ENCODE measurements at places on chromosomes 4 and X.
A peak's percentile ranks its signal among the peaks of the same experiment; 100 is the strongest.

DNA sequence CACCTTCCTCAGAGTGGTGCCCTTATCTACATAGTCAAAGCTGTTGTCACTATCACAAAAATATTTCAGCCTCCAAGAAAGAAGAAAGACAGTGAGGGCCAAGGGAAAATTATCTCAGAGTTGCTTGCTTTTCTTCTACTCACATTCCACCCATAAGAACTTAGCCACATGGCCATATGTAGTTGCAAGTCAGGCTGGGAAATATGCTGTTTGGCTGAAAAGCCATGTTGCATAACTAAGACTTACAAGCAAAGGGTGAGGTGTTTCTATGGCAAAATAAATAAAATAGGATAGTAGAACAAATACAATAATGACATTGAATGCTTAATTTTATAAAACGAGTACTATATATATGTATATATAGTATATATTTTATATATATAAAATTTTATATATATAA is 365.9 kb upstream of the PABPC4L start:
- no peak for DNase-seq

DNA sequence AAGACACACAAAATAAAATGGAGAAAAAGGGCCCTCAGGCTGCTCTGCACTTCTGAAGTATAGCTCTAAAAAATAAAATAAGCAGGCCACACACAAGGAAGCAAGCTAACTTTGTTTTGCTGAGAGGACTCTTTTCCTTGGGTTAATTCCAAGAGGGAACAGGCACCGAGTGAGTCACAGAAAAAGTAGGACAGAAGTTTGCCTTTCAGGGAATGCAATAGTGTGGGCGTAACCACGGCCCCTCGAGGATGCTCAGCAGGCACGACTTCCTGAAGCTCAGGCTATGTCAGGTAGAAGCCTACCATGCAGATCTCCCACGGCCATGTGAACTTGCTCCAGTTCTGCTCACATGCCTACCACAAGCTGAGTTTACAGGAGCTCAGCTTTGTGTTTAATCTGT is 22.1 kb downstream of the PPP1R2C start:
- no peak for DNase-seq

- no peak for DNase-seq
Measured at GRCh38 chr4:4831825-4832224, 27.6 kb upstream of the MSX1 start.

DNA sequence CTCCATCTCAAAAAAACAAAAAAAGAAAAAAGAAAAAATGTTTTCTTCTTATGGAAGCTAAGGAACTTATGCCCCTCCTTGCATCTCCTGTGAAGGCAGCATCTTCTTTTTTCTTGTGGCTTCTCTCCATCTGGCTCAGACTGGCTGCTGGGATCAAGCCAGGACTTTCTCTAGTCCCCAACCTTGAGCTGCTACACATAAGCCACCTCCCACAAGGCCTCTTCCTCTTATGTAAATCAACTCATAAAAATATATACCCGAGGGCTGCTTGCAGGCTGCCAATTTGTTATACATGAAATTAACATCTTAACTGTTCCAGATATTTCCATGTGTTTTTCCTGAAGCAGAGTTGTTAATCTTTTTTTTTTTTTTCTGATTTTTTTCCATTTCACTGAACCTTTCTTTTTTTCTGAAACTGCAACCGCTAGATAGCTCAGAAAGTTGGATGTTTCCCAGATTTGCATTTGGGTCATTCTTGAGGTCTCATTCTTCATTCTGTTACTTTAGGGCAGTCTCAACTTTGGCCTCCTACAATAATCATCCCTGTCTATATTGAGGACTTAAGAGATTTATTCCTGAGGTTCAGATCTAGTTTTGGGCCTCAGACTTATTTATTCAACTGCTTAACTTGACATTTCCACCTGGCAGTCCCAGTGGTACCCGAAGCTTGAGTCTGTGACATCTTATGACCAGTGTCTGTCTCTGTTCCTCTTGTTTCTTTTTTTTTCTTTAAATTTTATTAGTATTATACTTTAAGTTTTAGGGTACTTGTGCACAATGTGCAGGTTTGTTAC is 10.3 kb downstream of the SNX25 start:
- no peak for DNase-seq

DNA sequence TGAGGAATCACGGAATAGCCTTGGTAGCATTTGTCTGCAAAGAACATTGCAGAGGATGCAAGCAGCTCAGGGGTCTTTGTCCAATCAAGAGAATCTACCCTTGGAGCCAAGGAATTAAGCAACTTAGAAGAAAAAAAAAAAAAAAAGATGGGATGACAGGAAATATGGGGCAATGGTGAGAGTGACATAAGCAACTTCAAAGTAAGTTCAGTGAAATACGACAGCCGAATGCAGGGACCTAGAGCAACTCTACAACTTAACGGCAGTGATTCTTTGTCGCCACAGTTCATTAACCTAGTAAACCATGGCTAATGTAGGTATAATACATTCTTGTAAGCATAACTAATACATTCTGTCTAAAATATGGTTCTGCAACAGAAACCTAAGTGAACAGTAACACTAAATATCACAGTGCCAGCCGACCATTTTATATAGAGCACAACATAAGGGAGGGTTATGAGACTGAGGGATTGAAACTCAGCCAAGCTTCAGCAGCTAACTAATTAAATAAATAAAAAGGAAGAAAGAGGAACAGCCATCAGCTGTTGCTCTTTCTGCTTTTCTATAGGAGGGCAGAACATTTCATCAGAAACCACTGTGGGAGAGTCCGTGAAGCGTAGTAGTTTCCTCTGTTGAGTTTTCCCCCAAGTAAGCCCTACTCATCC is 74.7 kb downstream of the PPARGC1A start:
- DNase-seq, result no peak

DNA sequence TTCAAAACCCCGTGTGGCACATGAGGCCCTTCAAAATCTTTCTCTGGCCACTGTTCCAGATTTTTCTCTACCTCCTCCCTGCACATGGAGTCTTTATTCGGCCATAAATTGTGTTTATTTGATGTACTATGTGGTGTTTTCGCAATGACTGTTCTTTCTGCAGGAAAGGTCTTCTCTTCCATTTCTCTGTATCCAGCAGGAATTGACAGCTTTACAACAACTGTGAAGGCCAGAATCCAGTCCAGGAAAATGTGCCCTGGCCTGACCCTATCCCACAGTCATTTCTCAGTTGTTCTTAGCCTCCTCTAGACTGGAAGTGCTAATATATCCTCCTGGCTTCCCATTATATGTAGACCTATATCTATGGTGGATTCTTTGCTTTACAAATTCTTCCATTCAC is 191.4 kb downstream of the COL25A1 start:
- DNase-seq, result no peak

- DNase-seq, result no peak
Measured at GRCh38 chr4:40722576-40723161, 27.1 kb upstream of the NSUN7 start.

GRCh38 chr4:59983852-59984251 is 1216.3 kb upstream of the ADGRL3 start:
- no peak for DNase-seq

DNA sequence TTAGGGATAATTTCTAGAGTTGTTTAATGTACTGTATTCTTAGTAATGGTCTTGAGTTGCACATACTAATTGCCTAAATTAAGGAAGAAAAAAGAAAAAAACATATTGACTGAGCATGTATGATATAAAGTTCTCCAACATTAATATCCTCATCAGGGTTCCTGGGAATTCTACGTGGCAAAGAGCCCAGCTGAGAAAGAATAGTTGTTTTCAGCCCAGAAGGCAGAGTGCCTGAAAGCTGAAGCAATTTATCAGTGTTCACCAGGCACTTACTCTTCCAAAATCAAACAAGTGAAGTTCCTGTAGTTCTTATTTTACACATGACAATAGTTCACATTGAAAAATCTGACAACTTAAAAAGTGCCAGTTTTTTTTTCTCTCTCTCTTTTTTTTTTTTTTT is 27.7 kb downstream of the YIPF7 start:
- no peak for DNase-seq

- DNase-seq, result peak; percentile 41
Measured at GRCh38 chr4:51885363-51885762, 42.4 kb downstream of the DCUN1D4 start.

DNA sequence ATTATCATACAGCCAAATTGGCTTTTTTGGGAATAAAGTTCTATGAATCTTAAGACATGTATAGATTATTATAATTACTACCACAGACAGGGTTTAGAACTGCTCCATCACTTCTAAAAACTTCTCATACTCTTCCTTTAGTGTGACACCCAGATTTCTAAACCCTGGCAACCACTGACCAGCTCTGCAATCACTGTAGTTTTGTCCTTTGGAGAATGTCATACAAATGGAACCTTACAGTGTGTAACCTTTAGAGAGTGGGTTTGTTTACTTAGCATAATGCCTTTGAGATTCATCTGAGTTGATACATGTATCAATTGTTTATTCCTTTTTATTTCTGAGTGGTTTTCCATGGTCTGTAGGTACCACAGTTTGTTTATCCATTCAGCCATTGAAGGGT is 95.0 kb downstream of the TMEM164 start:
- DNase-seq, result no peak

DNA sequence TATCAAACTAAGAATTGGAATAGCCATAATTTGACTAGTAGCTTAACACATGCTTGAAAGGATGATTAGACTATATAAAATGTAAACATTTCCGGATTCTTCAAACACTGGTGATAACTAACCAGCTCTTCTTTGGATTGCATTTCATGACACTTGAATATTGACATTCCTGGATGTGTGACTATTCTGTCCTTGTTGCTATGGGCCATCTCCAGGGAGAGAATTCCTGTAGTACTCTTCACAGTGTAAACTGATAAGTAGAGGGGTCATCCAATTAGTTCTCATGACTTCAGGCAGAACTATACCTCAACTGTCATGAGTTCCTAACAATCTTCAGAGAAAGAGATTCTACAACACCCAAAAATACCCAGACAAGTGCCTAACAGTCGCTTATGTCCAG is 1026.7 kb upstream of the TENM3 start:
- DNase-seq, result no peak

DNA sequence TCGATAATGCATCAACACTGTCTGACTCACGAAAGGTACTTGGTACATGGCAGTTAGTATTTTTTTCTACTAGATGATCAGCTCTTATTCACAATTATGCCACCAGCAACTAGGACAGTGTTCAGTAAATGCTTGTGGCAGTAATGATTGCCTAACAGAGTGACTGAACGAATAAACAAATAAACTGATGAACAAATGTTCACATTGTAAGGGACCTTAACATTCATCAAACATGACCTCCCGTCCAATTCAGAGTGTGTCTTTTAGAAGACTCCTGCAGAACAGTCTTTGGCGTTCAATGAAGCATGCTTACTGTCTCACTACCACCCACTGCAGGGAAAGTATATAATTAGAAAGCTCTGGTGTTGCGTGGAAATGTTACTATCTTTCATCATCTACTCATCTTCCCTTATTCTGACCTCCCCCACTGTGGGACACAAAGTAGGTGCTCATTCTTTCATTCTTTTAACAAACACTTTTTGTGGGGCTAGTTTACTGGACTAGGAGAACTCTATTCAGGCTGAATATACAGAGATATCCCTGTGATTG is 319.3 kb downstream of the RAB28 start:
- DNase-seq, result no peak

DNA sequence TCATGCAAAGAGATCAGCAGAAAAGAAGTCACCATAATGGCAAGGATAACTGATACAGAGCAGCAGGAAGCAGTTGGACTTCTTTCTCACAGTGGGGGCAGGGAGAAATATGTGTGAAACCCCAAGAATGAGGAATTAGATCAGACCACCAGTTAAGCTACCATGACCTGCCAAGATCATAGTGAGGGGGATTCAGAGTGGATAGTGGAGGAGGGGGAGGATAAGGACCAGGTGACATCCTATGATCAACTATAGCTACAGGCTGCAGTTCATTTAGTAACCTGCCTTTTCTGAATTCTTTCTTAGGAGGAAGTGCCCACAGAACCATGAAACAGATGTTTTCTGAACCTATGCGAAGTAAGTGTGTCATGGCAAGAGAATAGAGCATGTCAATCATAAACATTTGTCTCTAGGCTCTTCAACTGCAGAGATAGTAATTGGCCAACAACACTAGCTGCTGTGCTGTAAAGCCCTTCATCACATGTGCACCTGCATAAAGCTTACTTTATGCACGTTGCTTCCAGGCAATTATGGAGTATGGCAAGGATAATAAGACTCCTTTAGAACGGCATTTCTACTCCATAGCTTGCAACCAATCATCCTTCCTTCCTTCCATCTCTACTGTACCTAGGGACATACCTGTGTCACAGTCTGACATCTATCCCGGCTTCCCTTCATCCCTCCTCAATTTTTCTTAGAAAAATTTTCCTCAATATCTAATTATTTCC is 329.7 kb downstream of the EPHA5 start:
- DNase-seq, result no peak

- DNase-seq, result no peak
Measured at GRCh38 chr4:94208266-94208665, 601 bp downstream of the SMARCAD1 start.

All from ACHN (cell line).